ENCODE measurements at places on chromosomes 5 and 9.

GRCh38 chr9:137721899-137722298 is 103.1 kb downstream of the EHMT1 start:
- no peak for DNase-seq

- no peak for DNase-seq
Measured at GRCh38 chr5:39498278-39498952, 73.6 kb upstream of the DAB2 start.

DNA sequence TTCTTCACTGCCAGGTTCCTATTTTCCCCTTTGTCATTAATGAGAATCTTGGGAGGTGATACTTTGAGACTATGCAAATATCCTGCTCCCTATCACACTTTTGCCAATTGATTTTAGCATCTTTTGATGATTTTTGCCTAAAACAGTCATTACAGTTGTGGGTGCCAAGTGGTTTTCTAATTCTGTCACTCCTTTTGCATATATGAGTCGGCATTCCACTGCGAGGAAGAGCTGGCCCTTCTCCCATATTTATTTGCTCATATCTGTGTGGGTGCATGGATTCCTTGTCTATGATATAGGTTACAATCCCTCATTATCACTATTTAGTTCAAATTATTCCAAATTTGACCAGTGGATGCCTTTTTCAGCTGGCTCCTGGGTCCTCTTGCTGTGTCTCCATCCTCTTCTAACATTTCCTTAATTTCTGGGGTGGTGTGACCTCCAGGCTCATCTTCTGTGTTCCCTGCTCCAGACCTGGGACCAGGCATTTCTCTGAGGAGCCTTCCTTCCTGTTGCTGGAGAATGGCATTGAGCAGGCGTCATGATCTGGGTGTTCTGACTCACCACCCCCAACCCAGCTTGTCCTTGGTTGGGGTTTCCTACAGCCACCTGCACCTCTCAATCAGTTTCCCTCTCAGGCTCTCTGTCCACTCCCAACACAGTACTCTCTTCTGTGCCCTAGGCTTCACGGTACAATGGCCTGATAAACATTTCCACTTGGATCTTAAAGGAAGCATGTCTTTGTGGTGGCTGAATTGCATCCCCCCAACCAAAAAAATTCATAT is 106.7 kb downstream of the NXNL2 start:
- DNase-seq: no peak

GRCh38 chr5:37850226-37850865 is 10.5 kb upstream of the GDNF start:
- peak; percentile 68 for DNase-seq

- no peak for DNase-seq
Measured at GRCh38 chr5:146707316-146707715, 171.2 kb downstream of the PPP2R2B start.

DNA sequence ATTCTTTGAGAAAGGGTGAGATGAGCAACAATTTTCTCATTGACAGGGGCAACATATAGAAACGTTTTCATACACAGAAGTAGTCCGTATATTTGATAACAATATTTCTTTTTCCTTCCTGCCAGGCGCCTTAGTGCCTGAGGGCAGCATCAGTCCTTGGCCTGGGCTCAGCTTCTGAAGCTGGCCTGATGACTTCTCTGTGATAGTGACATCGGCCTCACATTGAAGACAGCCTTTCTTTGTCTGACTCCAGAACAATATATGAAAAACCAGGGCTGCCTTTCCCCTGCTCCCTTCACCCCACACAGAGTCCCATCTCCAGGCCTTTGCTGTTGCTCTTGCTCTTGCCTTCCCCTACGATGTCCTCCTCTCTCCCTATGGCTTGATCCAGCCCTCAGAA is 24.1 kb upstream of the TCOF1 start:
- no peak for DNase-seq

DNA sequence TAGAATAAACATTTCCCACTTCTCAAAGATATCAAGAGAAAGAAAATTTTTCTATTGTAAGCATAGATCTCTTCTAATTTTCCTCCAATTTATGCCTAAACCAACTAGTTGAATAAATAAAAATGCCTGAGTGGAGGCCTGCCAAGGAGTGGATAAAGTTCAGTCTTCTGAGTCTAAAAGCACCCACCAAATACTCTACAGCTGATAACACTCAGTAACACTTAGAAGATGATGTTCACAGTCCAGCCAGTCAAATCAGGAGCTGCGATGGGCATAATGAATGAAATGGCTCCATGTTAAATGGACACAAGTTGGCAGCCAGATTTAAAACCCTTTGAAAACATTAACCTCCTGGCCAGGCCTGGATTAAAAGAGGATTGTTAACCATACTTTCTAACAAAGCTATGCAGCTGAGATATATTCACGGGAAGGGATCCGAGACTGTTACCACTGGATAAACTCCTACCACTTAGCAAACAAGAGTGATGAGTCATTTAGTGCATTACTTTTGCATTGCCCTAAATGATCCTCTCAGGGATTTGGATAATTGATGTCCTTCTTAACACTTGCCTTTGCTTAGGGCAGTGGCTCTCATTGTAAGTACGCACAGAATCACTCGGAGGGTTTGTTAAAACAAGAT is 63.7 kb upstream of the CCDC112 start:
- DNase-seq: peak; percentile 97

- no peak for DNase-seq
Measured at GRCh38 chr5:57246426-57246825, 72.6 kb downstream of the GPBP1 start.

DNA sequence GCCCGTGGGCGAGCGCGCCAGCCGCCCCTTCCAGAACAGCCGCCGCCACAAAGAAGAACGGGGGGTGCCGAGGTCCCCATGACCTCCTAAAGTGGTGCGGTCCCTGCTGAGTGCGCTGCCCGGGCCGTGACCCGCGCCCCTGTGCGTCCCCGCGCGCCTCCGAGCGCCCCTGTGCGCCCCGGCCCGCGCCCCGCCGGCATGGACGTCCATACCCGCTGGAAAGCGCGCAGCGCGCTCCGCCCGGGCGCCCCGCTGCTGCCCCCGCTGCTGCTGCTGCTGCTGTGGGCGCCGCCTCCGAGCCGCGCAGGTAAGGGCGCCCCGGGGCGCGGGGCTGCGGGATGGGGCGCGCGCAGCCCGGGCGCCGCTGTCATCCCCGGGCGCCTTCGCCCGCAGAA is 384 bp downstream of the COL5A1 start:
- peak; percentile 46 for DNase-seq

GRCh38 chr5:69492391-69492922 is at the start of gene OCLN:
OCLN (plus strand) TSS chr5:69492790; CDS start chr5:69504245, 11,455 bp downstream.
- peak; percentile 97 for DNase-seq

GRCh38 chr5:139137697-139138096 is 60.5 kb downstream of the SIL1 start:
- DNase-seq: peak; percentile 91

DNA sequence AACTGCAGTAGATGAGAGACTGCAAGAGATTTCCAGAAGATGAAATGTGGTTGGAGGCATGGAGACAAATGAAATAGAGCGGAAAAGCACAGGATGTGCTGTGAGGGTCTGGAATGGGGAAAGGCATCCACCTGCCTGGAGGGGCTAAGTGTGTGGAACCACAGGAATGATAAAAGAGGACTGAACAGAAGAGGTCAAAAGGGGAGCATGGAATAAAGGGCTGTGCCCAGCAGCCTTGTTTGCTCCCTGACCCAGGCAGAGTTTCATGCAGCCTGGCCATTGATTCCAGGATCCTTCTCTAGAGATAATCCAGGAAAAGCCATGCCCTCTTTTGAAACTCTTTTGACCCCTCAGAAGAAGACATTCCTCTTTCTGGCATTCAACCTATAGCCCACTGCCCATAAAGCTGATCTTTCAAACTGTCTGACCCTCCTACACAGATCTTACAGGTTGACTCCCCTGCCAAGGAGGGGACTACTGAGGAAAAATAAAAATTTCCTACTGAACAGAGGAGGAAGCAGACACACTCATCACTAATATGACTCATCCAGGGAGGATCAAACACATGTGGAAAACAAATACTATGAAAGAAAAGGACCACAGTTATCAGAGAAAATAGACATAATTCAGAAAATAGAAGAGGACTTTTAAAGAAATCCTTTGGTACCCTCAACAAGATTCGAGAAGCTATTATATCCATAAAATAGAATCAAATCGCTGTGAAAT is 273.5 kb upstream of the PCSK5 start:
- DNase-seq: no peak

Data from NCI-H69 (cell line).